ENCODE measurements at places on chromosomes 1 and 21. TPM values are rescaled to one million over a fixed set of nuclear protein-coding genes. Genes with fewer than 3 reads are reported as not detected.

Gene SPATA46
- not detected for total RNA-seq

Gene TNFSF4
- total RNA-seq: 0.31 TPM

Gene CHD5
- 0.27 TPM for total RNA-seq

Gene GUCA2B
- not detected for total RNA-seq

Gene GPX7
- total RNA-seq: not detected

Gene CLCA1
- not detected for total RNA-seq

Gene BNIPL
- total RNA-seq: 1.2 TPM

Gene LIN28A
- not detected for total RNA-seq

Gene CD164L2
- total RNA-seq: not detected

Gene KCNJ9
- not detected for total RNA-seq

Gene ZNF695
- 19.6 TPM for total RNA-seq

Gene CELA2A
- not detected for total RNA-seq

Gene ARTN
- 0.39 TPM for total RNA-seq

Gene SAMD13
- total RNA-seq: 1.8 TPM

Gene PIAS3
- 40.1 TPM for total RNA-seq

Gene CLDN17
- not detected for total RNA-seq

Gene LINGO4
- not detected for total RNA-seq

Gene LCE4A
- not detected for total RNA-seq

Gene MEGF6
- 32.4 TPM for total RNA-seq

Gene RASSF5
- 6.1 TPM for total RNA-seq

Gene NUP210L
- not detected for total RNA-seq
